Islet precursor cell (in vitro differentiated cells): ENCODE measurements at places on chromosomes 4 and X.

- DNase-seq = peak; percentile 93
Observed at GRCh38 chrX:152897222-152898131, at the start of gene ZNF185. TSS of gene ZNF185 (plus strand) at chrX:152898067. CDS start at chrX:152914490, 16,423 bp downstream.

- peak; percentile 40 for DNase-seq
Observed at GRCh38 chr4:8729408-8730149, 137.0 kb downstream of the CPZ start.

GRCh38 chrX:23344238-23344903 lies 9.7 kb downstream of the PTCHD1 start:
- peak; percentile 79 for DNase-seq

- no peak for DNase-seq
Observed at GRCh38 chr4:95049551-95050233, 291.9 kb downstream of the BMPR1B start.

DNA sequence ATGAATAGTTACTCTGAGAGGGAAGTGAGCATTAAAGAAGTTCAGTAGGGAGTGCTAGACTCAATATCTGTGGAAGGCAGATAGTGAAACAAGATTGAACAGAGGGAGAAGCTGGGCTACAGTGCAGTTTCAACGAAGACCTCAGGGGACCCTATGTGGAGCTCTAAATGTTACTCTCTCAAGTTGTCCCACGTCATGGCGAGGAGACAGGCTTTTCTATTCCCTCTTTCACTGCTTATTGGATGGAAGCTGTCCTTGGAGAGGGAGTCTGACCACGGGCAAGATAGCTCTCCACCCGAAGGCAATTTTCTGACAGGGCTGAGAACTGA lies 42.3 kb upstream of the CCSER1 start:
- no peak for DNase-seq

- no peak for DNase-seq
Observed at GRCh38 chr4:24885342-24885741, 27.5 kb downstream of the CCDC149 start.

DNA sequence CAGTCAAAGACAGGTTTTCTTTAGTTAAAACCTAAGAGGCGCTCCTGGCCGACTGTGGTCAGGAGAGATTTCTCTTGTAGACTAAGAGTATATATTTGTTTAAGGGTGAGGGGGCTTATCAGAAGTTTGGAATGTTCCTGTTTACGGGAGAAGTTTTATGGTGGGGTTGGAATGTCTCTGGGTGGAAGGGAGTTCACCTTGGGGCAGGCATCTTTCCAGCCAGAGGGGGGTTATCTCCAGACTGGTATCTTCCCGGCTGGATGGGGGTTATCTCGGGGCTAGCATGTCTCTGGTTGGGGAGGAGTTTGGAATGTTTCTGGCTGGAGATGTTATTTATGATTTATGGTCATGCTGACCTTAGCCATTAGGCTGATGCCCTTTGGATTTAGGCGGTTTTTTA lies 116.0 kb downstream of the COX7B2 start:
- no peak for DNase-seq

- no peak for DNase-seq
Observed at GRCh38 chr4:42341518-42342026, 55.7 kb upstream of the SHISA3 start.

DNA sequence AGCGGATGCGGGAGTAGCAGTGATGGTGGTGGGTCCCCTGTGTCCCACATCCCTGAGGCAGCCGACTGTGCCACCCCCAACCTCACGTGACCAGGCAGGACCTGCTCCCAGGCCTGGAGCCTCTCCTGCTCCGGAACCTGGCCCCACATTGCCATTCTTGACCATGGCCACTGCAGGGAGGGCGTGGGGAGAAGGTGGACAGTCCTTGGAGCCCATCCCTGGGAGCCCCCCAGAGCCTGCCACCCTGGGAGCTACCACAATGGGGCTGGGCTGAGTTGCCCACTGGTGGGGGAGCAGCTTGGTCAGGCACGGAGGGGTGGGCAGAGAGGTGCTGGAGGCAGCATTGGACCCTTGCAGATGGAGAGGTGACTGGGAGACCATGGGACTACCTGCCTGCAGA lies 36.8 kb downstream of the TMPRSS11A start:
- no peak for DNase-seq

DNA sequence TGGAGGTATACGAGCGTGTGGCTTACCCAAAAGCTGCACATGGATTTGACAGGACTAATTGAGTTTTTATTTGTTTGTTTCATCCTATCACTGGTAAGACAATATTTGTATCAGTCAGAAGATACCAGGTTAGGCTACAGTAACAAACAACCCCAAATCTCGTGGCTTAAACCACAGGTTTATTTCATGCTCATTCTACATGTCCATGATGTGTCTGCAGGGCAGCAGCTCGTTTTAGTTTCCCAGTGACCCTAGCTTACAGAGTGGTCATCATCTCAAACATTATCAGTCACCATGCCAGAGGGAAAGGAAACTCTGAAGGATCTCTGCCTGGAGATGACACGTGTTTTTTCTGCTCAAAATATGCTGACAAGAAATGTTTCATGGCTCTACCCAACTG lies 108.3 kb downstream of the SHROOM3 start:
- DNase-seq = no peak

DNA sequence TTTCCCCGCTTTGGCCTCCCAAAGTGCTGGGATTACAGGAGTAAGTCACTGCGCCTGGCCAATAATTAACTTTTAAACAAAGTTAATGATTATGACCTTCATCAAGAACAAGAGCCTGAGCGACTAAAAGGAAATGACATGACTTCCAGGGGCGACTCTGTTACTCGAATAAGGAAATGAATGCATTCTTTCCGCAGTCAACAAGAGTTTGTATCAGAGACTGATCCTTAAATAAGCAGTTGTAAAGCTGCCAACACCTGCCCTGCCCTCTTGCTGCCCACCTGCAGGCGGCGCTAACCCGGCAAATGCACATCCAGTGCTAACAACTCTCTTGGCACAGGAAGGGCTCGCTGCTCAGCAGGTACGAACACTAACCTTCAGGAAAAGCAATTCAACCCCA lies 27.3 kb downstream of the WDR1 start:
- DNase-seq = no peak

DNA sequence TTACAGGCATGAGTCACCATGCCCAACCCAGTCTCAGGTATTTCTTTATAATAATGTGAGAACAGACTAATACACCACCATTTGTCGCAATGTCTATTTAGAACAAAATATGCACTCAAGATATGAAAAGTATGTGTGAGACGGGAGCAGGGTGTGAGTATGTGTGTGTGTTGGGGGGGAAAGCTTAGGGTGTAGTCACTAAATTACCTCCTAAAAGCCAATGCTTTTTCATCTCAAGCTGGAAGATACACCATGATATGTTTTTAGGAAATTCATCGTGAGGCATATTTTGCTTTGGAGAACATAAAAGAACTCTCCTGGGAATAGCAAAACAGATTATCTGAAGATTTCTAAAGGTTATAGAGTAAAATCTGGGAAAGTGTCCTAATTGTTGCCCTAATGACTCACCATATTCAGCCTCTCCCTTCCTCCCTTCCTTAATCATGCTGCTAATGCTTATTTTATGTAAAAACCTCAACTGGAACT lies 262.7 kb downstream of the PDHA2 start:
- no peak for DNase-seq

DNA sequence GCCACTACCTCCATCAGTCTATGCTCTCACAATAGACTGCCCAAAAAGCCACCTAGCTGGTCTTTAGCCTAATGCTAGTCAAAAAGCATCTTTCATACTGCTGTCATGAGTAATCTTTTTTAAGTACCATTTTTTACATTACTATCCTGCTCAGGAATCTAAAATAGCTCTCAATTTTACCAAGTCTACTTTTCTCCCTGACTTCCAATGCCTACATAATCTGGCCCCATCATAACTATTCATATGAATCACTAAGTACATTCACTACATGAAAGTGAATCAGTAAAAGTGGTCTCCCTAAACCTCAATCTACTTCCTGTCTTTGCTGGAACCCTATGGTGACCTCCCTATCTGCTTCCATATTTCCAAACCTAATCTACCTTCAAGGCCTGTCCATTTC lies 105.9 kb downstream of the THOC2 start:
- no peak for DNase-seq

DNA sequence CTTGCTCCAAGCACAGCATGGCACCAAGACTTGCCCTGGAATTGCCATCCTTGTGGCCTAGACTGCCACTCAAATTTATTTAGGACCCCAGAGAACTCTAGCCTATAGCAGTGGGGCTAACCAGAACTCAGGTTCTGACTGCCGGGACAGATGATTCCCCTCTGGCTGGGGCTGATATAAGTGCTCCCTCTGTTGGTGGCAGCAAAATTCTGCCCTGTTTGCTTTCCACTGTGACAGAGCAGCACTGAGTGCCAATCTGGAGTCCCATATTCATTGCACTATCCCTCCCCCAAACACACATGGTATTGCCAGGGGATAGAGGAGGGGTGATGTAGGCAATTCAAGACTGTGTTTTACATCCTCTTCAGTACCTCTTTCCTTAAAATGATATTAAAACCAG lies 1081.9 kb downstream of the FAT4 start:
- peak; percentile 37 for DNase-seq

GRCh38 chrX:38561951-38562719 lies 793 bp downstream of the TSPAN7 start:
- peak; percentile 56 for DNase-seq

DNA sequence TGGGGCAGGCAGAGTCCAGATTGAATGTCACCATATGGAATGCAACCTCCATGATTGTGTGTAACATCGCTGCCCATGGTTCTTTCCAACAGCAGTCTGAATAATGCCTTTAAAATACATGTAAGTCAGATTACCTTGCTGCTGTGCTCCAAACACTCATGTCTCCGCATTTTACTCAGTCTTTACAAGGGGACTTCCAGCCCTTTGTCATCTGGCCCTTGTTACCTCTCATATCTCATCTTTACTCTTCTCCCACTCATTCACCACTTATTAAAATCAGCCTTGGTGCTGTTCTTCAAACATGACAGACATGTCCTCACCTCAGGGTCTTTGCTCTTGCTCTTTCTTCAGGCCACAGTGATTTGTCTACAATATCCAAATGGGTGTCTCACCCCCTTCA lies 200.4 kb upstream of the GYPA start:
- no peak for DNase-seq

GRCh38 chr4:177632481-177632880 lies 190.2 kb upstream of the AGA start:
- no peak for DNase-seq

DNA sequence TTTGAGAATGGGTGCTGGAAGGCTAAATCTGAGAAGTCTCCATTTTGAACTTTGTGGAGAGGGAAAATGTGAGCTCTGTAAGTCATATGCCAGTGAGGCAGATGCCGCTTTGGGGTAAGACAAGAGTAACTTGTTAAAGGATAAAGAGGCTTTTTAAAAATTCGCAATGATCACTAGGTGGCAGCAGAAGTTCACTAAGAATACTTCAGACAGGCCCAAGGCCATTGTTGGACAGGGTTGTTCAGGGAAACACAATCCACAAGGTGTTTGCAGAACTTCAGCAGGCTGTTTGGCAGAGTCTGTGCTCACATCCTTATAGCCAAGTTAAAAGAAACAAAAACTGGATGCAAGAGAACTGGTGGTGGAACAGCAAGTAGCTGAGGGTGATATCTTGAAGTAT lies 13.7 kb upstream of the PIGA start:
- DNase-seq = peak; percentile 67

DNA sequence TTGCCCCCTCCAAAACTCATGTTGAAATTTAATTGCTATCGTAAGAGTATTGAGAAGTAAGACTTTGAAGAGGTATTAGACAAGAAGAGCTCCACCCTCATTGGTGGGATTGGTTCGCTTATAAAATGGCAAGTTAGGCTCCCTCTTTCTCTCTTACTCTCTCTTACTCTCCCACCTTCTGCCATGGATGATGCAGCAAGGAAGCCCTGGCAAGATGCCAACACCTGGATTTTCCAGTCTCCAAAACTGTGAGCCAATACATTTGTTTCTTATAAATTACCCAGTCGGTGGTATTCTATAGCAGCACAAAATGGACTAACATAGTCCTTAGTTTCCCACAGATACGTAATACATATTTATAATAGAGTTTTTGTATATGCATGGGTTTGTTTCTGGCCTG lies 119.4 kb downstream of the DDIT4L start:
- DNase-seq = no peak

- no peak for DNase-seq
Observed at GRCh38 chr4:186832906-186833305, 109.2 kb upstream of the FAT1 start.

GRCh38 chrX:12360383-12360782 lies 222.1 kb downstream of the FRMPD4 start:
- DNase-seq = no peak

DNA sequence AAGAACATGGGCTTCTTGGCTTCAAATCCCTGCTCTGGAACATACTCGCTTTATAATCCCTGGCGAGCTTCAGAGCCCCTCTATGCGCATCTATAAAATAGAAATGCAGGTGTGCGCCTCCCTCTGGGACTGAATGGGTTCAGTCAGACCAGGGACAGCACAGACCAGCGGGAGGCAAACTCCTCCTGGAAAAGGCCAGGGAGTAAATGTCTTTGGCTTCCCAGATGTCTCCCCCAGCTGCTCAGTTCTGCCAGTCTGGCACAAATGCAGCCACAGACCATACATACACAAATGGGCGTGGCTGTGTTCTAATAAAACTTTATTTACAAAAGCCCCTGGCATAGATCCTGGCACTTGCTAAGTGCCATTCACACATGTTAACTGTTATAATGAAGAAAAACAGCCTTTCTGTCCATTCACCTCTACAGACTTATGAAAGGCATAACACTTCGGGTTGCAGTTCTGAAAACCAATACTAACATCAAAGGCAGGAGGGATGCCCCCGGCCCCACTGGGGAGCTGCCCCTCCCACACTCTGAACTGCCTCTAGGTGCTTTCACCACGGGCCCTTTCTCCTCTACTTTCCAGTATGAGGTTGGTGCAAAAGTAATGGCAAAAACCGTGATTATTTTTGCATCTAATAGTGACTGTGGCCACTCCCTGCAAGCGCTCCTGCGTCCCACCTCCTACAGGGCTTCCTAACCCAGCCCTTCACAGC lies 4.6 kb downstream of the JAKMIP1 start:
- no peak for DNase-seq

- DNase-seq = no peak
Observed at GRCh38 chr4:75505630-75506029, 8.6 kb downstream of the RCHY1 start.

DNA sequence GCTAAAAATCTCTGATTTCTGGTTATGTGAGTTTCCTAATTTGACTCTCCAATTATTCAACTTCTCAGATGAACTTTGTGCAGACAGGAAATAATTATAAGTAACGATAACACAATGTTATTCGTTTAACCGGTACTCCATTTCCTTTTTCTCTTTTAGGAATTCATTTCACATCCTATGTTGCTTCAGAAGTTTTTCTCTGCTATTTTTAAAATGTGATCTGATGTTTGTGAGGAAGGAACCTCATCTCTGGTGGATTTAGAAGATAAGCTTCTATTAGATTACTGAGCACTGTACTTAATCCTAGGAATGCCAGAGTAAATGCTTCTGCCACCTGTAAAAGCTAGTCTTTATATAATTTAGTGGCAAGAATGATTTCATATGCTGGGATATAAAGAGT lies 116.0 kb upstream of the ETNPPL start:
- DNase-seq = no peak

DNA sequence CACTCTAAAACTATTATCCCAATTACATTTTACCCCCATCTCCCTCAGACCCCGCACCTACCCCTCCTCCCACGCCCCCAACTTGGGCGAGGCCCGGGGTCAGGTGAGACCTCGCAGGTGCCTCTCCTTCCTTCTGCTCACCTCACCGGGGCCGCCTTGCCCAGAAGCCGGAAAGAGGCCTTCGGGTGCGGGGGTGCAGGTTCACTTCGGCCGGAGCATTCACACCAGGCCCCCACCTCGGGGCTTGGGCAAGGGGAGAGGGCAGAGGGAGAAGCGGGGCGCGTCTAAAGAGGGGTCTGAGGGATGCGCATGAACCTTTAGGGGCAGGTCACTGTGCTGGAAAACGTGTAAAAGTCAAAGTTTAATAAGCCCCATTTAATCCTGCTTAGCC lies 427 bp downstream of the ZNF182 start:
- DNase-seq = no peak
